ENCODE measurements at places on chromosomes 3 and 15. TPM values are rescaled to one million over a fixed set of nuclear protein-coding genes. Genes with fewer than 3 reads are reported as not detected.

The GAP43 gene
- not detected for total RNA-seq

The PRICKLE2 gene
- total RNA-seq = not detected

The EPHB1 gene
- total RNA-seq = 1.3 TPM

The SLC22A13 gene
- total RNA-seq = 0.12 TPM

The RTP2 gene
- not detected for total RNA-seq

The ACVR2B gene
- total RNA-seq = 7.8 TPM

The SUCNR1 gene
- not detected for total RNA-seq

The CHRNA5 gene
- total RNA-seq = 4.5 TPM

The CDCP1 gene
- total RNA-seq = 0.48 TPM

The AMT gene
- total RNA-seq = 2.4 TPM

The RGMA gene
- total RNA-seq = 0.21 TPM

The SLC30A4 gene
- 2.0 TPM for total RNA-seq

The ATP2B2 gene
- 0.05 TPM for total RNA-seq

The AGBL1 gene
- total RNA-seq = 0.10 TPM

The DET1 gene
- 1.9 TPM for total RNA-seq

The GRK7 gene
- total RNA-seq = not detected

The CCDC39 gene
- not detected for total RNA-seq
